Activated T-helper 1 cell treated with Interleukin-2 at 50 U/mL for 16 hours (primary cell): ENCODE measurements at places on chromosomes 6 and 20.

DNA sequence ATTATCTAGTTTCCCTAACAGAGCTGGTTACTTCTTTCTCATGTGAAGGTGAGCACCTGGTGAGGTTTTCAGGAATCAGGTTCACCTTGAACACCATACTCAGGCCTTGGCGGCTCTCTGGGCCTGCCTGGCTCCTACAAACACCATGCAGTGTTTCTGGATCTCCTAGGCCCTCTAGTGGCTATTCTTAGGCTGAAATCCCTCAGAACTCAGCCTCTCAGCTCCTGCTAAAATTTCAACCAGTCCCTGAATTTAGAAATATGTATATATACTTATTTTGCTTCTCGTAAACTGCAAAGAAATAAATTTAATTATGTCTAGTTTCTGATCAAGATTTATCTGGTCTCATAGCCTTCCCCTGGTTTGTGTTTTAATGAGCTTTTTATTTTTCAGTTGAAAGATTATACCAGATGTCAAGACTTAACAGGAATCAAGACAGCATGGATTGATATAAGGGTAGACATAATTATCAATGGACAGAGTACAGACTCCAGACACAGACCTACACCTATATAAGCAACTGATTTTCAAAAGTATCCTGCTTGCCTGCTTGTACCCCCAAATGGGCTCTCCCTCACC is 55.9 kb downstream of the ANKEF1 start:
- DNase-seq: no peak

DNA sequence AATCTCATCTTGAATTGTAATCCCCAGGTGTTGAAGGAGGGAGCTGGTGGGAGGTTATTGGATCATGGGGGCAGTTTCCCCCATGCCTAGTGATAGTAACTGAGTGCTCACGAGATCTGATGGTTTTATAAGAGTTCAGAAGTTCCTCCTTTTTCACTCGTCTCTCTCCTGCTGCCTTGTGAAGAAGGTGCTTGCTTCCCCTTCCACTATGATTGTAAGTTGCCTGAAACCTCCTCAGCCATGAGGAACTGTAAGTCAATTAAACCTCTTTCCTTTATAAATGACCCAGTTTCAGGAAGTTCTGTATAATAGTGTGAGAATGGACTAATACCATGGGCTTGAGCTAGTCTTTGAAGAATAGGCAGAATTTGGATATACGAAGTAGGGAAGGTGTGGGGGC is 113.9 kb downstream of the RIN2 start:
- no peak for DNase-seq

DNA sequence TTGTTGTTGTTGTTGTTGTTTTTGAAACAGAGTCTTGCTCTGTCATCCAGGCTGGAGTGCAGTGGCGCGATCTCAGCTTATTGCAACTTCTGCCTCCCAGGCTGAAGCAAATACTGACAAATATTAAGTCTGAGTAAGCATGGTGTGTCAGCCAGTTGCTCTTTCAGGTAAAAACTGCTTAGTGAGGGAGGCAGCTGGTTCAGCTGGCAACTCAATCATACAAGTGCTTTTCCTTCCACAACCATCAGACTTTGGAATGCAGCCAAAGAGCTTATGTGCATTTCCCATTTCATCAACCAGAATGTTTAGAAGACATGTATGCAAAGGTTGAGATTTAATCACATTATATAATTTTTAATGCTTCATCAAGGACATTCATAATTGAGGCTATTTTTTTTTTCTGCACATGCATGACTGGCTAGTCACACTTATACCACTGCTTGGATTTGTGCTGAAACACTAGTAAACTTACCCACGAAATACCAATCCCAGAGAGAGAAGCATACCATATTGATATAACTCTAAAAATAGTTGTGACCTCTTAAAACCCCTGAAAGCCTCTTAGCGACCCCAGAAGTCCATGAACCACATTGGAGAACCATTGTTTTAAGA is 56.0 kb downstream of the CLIC5 start:
- DNase-seq: no peak

- no peak for DNase-seq
Measured at GRCh38 chr6:54737247-54737646, 109.3 kb upstream of the FAM83B start.

DNA sequence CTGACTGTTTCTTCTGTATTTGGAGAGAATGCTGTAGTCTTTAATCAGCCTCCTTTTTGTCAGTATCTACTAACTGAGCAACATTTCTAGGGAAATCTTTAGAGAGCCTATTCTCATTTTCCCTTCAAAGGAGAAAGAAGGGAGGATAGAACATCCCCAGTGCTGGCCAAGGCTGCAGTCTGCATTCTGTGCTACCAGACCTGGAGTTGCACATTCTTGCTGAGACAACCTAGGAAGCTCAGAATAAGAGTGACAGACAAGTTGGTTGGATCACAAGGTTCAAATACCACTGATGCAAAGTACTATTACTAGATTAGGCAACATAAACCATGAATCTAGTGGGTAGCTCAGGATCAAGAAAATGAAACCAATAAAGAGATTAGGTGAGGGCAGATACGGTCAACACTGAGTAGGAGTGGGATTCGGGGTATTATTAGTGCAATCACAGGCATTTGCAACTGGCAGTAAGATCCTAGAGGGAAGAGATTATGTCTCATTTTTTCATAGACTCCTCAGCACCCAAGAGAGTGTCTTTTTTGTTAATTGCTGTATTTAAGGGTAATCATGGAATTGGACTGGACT is 213.5 kb upstream of the FAM83B start:
- no peak for DNase-seq

- no peak for DNase-seq
Measured at GRCh38 chr20:57092900-57093530, 173.4 kb downstream of the BMP7 start.

DNA sequence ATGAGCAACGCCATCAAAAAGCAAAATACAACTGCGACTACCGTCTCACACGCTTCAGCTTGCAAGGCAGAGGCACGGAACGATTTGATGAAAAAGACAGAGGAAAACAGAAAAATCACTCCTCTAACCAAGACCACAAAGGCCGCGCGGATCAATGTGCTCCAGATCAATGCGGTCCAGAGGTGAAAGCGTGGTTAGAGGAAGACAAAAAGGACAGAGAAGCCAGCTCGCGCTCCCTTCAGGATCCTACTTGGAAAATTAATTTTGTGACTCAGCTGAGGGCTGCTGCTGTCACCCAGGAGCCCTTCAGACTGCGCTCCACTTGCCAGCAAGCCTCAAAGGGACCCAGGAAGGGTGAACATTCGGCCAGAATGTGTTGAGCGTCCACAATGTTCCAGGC is 140.2 kb upstream of the RPS6KA2 start:
- no peak for DNase-seq

GRCh38 chr6:144993870-144994269 is 708.7 kb downstream of the UTRN start:
- DNase-seq: no peak

DNA sequence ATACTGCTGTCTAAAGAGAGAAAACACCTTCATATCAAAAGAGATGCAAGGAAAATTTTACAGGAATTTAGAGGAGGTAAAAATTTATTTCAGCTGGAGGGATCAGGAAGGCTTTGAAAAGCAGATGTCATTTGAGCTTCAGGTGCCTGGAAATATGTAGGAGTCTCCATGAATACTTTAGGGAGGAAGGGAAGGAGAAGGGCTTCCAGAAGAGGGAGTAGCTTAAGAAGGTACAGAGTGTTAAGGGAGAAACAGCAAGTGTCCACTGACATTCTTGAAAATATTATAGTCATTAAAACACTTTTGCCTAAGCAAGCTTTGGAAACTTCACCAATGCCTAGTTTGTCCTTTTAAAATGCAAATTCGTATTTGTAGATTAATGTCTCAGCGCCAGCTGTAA is 27.2 kb downstream of the L3MBTL3 start:
- no peak for DNase-seq

GRCh38 chr6:106925948-106926347 is 48.6 kb downstream of the CD24 start:
- no peak for DNase-seq

- DNase-seq: no peak
Measured at GRCh38 chr6:107129370-107129925, 14.1 kb upstream of the BEND3 start.

DNA sequence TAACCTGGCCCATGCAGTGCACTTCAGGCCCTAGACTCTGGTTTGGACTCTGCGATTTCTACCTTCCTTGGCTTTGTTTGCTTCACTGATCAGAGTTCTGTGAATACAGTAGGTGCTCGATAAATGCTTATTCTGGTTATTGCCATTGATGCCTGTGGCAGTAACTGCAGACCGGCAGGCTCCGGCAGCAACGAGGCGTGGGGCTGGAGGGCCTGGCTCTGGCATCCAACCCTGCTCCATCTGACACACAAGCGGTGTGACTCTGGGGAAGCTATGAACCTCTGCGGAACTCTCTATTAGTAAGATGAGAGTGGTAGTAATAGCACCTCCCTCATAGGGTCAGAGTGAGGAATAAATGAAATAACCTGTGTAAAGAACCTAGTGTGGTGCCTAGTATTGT is 66.1 kb downstream of the PLG start:
- DNase-seq: no peak

- DNase-seq: no peak
Measured at GRCh38 chr20:47296950-47297349, 59.5 kb downstream of the ZMYND8 start.

GRCh38 chr6:66210964-66211363 is 503.9 kb upstream of the EYS start:
- DNase-seq: no peak

- DNase-seq: no peak
Measured at GRCh38 chr20:35344354-35344837, 52.2 kb upstream of the FAM83C start.

DNA sequence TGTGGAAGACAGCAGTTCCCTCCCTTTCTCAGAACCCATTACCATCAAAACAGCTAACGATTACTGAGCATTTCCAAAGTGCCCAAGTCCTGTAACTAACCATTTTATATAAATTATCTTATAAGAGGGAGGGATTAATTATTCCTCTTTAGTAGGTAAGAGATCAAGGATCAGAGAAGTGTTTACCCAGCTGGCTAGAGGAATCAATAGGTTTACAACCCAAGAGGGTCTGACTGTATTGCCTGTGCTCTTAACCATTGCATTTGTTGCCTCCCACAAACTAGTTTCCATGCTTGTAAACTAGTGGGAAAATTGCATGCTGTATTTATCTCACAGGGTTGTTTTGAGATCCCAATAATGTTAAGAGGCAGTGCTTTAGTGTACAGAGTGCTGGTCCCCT is 3.7 kb upstream of the DBNDD2 start:
- no peak for DNase-seq

DNA sequence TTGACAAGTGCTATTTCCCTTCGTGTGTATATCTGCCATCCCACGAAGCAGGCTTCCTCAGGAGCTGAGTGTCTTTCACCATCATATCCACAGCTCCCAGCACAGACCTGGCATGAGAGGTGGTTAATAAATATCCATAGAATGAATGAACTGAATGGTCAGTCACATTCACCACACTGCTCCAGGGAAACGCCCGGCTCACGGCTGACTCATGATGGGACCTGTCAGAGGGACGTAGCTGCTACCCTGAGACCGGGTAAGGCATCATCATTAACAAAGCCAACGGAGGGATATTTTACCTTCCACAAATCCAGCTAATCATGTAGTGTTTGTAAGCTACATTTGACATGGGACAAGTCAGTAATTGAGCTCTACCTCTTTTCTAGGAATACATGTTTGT is 12.5 kb downstream of the AGPAT4 start:
- DNase-seq: no peak

DNA sequence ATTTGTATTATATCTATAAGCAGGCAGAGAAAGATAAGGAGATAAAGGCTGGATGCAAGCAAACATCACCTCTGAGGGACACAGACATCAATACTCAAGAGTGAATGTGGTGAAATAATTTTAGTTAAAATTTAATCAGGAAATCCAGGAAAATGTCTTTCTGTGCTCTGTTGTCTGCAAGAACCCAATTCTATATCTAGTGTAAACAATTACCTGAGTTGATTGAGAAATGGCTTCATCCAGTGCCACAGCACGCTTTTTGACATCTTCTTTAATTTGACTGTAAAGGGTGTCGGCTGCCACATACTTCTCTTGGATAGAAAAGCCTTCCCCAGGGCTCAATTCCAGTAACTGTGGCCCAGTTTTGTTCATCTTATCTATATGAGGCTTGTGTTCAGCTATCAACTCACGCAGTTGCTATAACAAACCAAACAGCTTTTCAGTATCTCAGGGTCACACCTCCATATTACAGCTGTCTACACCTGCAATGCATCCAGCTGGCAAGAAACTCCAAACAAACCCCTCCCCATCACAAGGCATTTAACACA is 131.6 kb downstream of the DST start:
- no peak for DNase-seq

- DNase-seq: no peak
Measured at GRCh38 chr6:109434456-109434855, 6.0 kb downstream of the PPIL6 start.

DNA sequence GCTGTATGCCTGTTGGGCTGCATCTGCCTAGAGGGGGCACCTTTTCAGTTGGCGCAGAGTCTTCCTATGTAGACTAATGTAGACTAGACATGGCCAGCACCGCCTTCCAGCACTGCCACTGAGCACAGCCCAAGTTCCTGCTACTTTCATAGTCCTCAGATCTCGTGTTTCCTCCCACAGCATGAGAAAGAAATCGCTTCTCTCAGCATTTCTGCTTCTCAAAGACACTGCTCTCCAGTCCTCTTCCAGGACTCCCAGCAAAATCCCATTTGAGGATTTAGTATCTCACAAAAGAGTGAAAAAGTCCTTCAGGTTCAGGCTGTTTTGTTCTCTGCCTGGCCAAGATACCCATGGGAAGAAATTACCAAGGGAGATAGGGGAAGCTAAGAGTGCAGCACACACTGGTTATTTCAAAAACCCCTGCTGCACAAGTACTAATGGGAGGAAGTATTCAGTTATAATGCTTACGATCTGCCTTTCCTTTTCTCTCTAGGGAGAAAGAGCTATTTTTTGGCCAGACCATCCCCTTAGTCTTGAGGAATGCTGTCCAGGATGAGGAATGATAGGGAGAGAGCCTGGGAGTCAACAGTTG is 35.7 kb downstream of the OGFRL1 start:
- DNase-seq: no peak

DNA sequence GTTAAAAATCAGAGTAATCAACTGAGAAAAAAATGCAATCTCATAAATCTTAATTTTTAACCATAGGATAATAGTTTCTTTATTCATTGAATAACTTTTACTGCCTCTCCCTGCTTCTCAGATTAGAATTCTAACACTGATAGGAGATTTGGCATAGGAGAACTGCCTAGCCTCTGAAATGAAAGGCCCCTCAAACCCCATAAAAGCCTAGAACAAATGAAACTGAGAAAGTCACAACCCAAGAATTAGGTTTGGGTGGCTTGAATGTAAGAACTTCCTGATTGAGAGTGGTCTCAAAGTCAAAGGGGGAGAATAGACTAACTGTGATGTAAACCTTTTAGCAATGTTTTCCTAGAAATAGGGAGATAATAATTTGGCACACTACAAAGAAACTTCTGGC is 52.2 kb downstream of the SAMD5 start:
- no peak for DNase-seq
